ENCODE measurements at places on chromosomes 13 and 19.

DNA sequence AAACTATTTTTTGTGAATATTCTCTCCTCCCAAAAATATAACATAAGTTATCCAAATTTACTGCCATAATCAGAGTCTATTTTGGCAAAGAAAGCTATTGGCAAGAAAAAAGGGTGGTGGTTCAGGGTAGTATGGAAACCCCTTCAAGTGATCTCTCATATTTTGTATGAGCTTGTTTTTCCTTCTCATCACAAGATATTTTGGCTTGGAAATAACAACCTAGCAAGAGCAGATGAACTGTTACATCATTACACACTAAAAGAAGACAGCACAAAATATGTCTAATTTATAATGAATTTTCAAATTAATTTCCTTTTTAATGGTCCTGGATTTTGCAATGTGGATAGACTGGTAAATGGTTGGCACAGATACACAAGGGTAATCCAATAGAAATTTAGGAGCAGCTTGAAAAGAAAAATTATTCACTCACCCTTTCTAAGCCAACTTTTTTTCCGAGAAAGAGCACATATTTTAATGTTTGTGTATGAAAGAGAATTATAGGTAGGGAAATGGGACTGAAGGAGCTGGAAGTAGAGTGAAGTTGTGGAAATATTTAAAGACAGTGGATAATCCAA is 225.1 kb downstream of the EFNB2 start:
- DNase-seq = no peak

GRCh38 chr13:110533771-110534670 is 27.5 kb downstream of the RAB20 start:
- no peak for DNase-seq

DNA sequence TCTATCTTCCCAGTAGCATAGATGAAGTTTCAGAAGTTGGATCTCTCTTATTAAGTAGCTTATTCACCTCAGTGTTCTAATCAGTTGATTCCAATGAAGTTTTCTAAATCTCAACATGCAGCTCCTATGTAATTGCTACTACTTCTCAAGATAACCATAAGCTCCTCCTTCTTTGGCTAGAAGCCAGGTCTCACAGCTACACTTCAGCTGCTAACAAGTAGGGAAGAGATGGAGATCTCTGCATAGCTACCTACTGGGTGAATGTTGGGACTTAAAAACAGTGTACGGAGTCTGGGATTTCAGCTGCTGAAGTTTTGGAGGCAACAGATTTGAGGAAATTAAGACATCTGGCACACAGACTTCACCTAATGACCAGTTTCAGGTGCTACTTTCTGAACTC is 661.0 kb downstream of the SLITRK1 start:
- DNase-seq = no peak

DNA sequence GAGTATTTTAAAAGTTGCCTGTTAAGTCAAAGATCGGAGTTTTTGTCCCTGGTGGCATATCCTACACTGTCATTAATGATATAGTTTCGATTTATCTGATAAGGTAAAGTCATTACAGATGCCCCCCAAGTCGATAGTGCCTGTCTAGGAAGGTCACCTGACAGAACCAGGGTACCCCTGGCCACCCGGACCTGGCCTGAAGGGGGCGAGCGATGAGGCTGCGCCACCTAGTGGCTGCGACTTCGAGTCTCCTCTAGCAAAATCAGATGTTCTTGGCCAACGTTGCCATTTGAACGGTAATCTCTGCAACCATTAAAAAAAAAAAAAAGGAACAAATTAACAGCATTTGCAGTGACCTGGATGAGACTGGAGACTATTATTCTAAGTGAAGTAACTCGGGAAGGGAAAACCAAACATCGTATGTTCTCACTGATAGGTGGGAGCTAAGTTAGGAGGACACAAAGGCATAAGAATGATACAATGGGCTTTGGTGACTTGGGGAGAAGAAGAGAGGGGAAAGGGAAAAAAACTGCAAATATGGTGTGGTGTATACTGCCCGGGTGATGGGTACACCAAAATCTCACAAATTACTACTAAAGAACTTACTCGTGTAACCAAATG is 565.1 kb downstream of the LIG4 start:
- no peak for DNase-seq

DNA sequence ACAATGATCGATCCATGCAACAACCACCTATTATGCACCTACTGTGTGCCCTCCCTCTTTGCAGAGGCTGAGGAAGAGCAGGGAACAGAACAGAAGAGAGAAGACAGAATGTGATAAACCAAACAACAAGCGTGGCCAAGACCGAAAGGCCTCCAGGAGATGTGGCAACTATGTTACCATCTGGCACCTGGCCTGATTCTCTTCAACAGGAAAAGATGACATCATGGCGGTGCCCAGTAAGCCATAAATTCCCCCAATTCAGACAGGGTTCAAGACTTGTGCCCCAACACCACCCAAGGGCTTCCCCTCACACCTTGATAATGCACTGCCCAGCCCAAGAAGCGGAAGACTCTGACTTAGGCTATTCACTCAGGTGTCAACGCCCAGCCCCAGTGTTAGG is 44.3 kb downstream of the SLC7A1 start:
- no peak for DNase-seq
